Right atrium auricular region (tissue), 2 donors: ENCODE measurements at places on chromosomes 3 and 15. TPM values are rescaled to one million over a fixed set of nuclear protein-coding genes. Genes with fewer than 3 reads are reported as not detected.

DNA sequence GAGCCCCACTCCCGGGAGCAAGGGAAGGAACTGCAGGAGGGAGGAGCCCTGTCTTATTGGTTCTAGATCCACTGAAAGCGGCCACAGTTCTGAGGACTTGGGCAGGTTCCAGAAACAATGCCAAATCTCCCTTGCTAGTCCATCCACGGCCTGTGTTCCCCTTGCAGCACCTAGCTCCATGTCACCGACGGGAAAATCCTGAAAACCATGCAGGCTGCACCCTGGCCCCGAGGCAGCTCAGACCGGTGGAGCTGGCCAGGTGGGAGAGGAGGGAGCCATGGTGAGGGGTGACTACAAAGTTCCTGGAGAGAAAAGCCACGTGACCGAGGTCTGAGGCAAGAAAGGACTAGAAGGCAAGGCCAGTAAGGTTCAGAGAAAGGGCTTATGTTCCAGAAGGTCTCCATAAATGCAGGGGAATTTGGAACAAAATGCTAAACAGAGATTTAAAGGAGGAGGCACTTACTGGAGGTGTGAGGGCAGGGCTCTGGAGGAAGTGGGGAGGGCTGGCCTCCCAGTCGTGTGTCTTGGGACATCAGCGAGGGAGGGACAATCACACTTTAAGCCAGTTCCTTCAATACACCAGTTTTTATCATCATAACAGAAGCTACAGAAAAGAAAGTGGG is 5.4 kb downstream of the MGLL start:
- DNase-seq: no peak

- no peak for DNase-seq
Observed at GRCh38 chr3:62482961-62483360, 109.6 kb upstream of the FEZF2 start.

- no peak for DNase-seq
Observed at GRCh38 chr3:156251424-156251823, 131.0 kb downstream of the KCNAB1 start.

GRCh38 chr3:99833617-99834205 is 16.0 kb downstream of the CMSS1 start:
- no peak for DNase-seq

DNA sequence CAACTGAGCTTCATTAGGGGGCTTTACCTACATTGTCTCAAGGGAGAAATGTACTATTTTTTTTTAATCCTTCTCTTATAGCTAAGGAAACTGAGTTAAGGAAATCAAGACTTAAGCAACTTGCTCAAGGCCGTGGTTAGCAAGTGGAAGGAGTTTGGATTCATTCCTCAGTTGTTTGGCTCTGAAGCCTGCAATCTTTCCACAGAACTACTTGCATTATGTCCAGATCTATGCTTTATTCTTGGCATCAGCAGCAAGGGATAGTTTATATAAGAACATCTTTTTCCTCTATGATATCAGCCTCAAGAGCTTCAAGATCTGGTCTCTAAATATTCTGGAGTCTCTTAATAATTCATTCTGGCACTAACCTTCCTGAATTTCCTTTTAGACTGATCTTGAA is 182.4 kb downstream of the SV2B start:
- no peak for DNase-seq

GRCh38 chr3:191357909-191358308 is 27.6 kb upstream of the UTS2B start:
- DNase-seq: no peak

DNA sequence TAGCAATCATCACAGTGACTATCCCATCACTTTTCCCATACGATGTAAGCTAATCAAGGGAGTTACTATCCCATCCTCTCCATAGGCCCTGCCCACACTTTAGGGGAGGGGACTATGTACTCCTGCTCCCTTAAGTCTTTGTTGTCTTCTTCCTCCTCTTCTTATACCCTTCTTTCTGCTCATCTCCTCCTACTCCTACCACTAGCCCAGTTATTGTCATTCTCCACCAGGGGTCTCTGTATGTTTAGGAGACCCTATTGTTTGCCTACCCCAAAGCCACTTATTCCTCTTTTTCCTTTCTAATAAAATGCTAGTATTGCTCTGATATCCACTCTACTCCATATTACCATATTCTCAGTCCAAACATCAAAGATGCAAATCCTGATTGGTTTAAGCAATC is 27.8 kb downstream of the STAC start:
- DNase-seq: no peak

- DNase-seq: no peak
Observed at GRCh38 chr3:189799366-189799765, 168.2 kb downstream of the TP63 start.

- DNase-seq: no peak
Observed at GRCh38 chr15:49877117-49877872, 241.7 kb downstream of the ATP8B4 start.

DNA sequence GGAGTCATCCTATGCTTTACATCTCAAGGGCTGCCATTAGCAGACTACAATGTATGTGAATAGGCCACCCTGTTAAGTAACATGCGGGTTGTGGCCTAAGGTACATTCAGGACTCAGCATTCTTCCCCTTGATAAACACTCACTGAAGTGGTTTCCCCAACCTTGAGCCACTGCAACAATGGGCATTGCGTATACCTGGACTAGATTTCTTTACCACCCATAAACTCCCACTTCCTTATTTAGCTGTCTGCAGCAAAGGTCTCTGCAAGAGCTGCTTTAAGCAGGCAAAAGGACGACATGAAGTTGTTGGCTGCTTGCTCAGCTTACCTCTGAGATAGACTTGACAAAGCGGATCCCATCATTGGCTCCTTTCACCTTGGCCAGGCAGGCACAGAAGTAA is 16.2 kb downstream of the FYCO1 start:
- no peak for DNase-seq

GRCh38 chr3:88926221-88926620 is 181.2 kb upstream of the EPHA3 start:
- no peak for DNase-seq

DNA sequence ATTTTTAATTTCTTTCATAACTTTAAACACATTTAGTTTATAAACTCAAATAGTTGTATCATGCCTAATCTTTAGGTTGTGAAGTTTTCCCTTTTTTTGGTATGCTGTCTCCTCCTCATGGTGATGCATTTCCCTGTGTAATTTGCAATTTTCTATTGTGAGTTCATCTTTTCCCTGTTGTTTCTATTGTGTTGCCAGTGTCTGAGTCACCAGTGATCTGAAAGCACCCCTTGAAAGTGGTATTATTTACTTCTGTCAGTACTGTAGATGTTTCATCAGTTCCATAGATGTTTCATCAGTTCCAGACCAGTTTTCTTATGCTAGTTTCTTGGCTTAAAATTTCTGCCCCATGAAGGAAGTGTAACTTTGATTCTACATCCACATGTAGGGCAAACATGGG is 80.6 kb downstream of the OXSM start:
- no peak for DNase-seq

GRCh38 chr3:53496984-53497383 is 2.6 kb downstream of the CACNA1D start:
- DNase-seq: no peak

- no peak for DNase-seq
Observed at GRCh38 chr3:41661796-41662195, 300.1 kb downstream of the ULK4 start.

GRCh38 chr3:148758303-148758884 is 60.7 kb downstream of the AGTR1 start:
- no peak for DNase-seq

DNA sequence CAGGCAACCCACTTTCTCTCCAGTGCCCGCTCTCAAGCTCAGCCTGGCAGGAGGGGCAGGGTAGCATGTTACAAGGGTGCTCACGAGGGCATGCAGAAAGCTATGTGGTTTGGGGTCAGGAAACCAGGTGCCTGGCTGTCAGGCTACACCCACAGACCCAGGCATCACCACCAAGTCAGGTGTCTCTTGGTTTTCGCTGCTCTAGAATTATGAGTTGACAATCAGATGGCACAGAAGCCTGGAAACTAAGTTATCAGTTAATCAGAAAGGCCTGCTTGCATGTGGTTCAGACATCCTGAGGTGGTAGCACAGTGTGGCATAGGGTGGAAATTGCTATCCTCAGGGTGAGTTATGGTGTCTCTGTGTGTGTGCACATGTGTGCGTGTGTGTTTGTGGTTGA is 16.2 kb upstream of the CCR9 start:
- no peak for DNase-seq

DNA sequence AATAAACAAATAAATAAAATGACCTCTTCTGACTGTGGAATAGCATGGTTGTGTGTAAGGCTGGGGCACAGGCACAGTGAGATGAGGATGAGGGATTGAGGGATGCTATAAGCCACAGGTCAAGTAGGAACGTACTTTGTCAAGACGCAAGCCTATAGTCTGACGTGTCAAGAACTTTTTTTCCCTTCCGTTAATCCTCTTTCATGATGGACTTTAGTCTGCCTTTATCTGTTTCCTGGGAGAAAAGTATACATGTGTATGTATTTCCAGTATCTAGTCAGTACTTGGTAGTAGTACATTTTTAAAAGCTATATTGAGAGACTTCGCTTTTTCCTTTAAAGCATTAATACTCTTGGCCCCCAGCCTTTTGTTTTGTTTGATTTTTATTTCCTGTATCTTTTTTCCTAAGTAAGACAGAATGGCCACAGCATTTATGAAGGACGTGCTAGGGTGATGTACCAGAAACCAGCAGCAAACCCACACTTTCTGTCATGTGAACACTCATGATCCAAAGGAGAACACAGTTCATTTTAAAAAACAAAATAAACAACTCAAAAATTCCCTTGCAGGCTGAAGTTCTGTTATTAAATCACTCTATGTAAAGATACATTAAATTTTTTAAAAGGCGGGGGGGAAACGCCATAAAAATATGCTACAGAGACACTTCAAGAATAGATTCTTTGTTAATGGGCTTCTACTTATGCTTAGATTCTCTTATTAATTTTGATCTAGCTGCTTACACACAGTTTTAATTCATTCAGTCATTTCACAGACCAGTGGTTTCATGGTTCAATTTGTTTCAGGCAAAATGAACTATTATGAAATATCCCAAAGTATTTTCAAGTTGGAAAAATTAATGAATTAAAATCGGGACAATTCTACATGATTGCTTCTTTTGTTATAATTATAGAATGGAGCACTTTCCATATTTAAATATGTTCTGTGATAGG is 114.7 kb downstream of the SNRK start:
- no peak for DNase-seq

GRCh38 chr3:134464689-134465365 is 21.0 kb downstream of the ANAPC13 start:
- DNase-seq: no peak

DNA sequence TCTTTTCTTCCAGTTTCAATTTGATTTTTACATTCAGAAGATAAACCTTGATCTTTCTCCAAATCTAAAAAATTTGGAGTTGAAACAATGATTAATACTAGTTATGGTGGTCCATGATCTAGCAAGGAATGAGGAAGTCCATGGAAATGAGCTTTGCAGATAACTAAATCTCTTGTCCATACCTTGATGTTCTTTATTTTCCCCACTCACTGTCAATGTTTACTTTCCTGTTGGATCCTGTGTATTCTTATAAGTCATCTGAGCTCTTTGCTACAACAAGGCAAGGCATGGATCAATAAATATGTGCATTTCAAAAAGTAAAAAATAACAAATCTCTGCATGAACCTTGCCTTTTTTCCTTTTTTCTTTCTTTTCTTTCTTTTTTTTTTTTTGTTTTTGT is 6.2 kb upstream of the MYO1E start:
- no peak for DNase-seq

- DNase-seq: no peak
Observed at GRCh38 chr3:149514471-149514870, 40.0 kb downstream of the TM4SF4 start.

DNA sequence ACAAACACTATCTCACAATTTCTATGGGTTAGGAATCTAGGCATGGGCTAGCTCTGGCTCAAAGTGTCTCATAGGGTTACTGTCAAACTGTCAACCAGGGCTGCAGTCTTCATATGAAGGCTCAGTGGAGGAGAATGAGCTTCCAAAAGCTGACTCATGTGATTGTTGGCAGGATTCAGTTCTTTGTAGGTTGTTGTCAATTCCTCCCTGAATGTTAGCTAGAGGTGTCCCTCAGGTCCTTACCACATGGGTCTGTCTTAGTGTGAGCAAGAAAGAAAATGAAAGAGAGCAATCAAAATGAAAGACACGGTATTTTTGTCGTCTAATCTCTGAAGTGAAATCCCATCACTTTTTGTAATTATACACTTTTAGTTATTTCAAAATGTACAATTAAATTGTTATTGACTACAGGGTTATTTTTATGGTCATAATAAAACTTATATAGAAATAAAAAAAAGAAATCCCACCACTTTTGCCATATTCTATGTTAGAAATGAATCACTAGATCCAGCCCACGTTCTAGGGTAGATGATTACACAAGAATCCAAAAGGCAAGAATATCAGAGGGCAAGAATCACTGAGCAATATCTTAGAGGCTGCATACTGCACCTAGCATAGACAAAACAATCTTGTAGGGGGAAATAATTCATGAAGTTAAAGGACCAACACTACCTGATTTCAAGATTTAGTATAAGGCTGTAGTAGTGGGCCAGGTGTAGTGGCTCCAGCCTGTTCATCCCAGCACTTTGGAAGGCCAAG is 8.4 kb downstream of the ACSBG1 start:
- no peak for DNase-seq

Gene ITPKA
- not detected for total RNA-seq

Gene NEK10
- total RNA-seq: 18.3 TPM

Gene ABI3BP
- 56.3 TPM for total RNA-seq

Gene KCNMB3
- total RNA-seq: 1.1 TPM

Gene B3GALNT1
- total RNA-seq: 70.2 TPM

Gene KNG1
- 0.59 TPM for total RNA-seq

Gene NME9
- total RNA-seq: not detected

Gene POPDC2
- 853 TPM for total RNA-seq
